Islet precursor cell (in vitro differentiated cells): ENCODE measurements at places on chromosomes 3 and 15.

DNA sequence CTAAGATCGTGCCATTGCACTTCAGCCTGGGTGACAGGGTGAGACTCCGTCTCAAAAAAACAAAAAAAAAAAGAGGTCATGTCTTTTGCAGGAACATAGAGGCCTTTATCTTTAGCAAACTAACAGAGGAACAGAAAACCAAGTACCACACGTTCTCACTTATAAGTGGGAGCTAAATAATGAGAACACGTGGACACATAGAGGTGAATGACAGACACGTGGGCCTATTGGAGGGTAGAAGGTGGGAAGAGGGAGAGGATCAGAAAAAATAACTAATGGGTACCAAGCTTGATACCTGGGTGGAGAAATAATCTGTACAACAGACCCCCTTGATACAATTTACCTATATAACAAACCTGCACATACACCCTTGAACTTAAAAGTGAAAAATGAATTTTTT is 401.4 kb upstream of the NAALADL2 start:
- DNase-seq, result no peak

DNA sequence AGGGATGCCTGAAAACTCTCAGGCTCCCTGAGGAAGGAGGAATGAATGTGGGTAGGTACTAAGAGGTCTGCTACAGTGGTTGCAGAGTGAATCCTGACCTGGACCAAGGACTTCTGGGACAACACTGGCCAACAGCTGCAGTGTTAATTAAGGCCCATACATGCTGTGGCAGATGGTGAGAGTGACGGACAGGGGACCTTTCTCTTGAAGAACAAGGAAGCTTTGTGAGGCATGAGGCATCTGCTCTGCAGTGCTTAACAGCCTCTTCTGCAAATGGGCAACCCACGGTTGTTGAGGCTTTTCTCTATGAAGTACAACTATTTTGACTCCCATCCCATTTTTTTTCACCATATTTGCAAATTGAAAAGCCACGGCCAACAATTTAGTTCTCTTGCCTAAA is 26.6 kb upstream of the ACAN start:
- DNase-seq, result no peak

DNA sequence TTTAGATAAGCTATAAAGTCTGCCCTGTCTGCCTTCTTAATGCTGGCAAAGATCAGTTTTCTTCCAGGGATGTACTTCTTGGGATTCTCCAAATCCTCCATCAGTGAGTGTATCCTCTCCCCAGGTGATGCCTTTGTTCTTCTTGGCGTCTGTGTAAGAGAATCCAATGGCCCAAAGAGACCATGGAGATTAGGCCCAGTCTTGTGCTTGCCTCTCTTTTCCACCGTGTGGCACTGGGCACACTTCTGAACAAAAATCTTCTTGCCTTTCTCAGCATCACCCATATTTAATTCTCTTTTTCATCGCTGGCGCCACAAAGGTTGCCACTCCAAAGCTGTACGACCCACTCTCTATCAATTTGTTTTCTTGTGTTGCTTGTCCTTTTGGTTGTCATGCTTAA is 32.2 kb upstream of the TAMM41 start:
- DNase-seq, result peak; percentile 50

DNA sequence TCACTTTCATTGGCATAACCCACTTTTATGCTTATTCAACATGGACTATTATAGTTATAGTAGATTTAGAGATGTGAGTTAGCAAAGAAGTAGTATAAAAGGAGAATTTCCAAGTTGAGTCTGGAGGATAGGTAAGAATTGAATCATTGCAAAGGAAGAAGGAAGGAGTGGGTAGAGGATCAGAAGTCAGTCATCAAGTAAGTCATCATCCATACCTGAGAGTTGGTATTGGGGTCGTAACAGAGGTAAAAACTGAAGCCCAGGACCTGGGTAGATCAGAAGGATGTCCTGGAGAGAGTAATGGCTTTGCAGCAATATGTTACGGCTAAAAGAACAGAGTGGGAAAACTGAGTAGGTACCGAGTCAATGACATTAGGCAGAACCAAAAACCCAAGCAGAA is 265.7 kb downstream of the SUCLG2 start:
- DNase-seq, result no peak

- no peak for DNase-seq
Measured at GRCh38 chr3:143676747-143677146, 171.5 kb downstream of the SLC9A9 start.

GRCh38 chr3:53384465-53385423 is 37.4 kb upstream of the DCP1A start:
- no peak for DNase-seq

GRCh38 chr15:70318594-70319465 is 221.1 kb upstream of the TLE3 start:
- no peak for DNase-seq

DNA sequence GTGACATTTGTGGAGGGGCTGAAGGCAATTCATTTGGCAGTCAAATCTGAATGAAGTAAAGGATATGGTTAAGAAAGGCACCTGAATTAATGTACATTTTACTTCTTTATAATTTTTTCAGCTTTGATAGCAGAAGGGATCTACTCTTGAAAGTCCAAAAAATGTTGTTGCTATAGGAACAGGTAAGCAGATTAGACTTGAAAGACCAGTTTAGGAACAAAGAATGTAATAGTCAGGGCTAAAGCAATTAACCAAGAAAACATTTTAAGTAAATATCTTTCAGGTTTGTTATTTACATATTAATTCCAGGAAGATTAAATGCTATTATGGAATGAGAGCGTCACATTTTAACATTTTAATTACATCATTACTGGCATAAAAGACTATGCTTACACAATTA is 1.1 kb downstream of the ATP13A4 start:
- no peak for DNase-seq

- peak; percentile 65 for DNase-seq
Measured at GRCh38 chr3:193520738-193521137, 34.0 kb downstream of the ATP13A4 start.

DNA sequence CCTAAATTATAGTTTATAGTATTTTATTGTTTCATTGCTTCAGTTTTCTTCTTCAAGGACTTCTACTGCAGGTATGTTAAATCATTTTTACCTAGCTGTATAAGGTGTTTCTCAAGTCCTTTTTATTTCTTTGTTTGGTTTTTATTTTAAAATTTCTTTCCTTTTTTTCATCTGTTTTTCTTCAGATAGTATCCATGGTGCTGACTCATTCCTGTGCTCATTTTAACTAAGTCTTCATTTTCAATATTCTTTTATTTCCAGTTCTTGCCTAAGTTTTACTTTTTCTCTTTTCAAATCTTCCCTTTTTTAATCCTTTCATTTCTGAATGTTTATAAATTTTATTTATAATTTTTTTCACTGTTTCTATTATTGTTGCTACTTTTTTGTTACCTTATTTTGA is 42.3 kb upstream of the STIMATE start:
- no peak for DNase-seq

DNA sequence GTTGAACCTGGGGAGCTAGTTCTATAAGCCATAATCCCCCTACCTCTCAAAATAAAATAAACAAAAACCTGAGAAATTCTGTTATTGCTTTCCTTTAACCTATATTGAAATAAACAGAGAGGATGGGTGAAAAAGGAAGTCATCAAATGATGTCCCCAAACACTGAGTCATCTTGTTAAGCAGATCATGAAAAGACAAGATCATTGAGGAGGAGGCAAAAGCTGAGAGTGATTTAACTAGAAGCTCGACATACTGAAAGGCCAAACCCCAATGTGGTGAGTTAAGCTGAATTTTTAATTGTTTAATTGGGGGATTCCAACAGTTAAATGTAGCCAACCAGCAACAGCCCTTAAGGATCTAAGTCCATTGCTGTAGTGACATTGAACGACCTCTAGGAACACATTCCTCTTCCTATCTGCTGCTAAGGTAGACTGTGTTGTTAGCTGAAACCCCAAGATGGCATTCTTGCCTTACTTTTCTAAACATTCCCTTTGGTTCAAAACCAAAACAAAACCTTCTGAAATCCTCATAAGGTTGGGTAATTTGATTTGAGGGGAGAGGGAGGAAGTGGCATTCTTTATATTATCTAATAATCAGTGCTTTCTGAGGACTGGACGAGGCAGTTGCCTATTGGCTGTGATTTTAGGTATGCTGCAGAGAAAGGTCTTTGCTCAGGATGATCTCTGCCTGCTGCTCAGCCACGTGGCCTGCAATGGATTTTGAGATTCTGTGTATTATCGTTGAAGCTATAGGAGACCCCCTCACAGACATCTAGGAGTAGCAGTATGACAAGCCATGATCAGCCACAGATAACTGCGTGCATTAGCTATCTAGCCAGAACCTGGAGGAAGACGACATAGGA is 62.7 kb upstream of the BNIP2 start:
- DNase-seq, result no peak

- no peak for DNase-seq
Measured at GRCh38 chr3:102177075-102177755, 257.6 kb upstream of the ZPLD1 start.

GRCh38 chr3:182414586-182414985 is 378.7 kb upstream of the ATP11B start:
- DNase-seq, result no peak

DNA sequence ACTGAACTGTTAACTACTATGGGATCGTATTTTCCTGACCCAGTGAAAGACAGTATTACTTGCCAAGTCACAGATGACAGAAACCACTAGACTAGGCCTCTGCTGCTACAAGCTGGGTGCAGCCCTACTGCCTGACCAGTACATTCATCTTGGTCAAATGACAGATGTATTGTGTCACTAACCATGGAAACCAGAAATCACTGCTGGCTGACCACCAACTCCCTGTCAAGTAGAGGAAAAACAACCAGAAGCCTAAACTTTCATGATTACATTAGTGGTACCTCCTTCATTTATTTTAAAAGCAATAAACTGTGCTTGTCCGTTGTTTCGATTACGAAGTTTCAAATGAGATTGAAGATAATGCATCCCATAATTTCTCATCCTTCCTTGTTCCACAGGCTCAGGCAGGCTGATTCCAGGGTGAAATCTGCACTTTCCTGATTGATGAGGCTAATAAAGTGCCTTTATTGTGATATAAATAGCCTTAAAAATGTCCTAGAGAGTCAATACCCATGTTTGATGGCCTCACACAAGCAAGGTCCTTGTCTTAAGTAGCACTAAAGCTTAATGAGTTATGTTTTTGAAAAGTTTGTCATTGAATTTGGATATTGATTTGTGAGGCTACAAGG is 309.7 kb downstream of the LSAMP start:
- peak; percentile 62 for DNase-seq

DNA sequence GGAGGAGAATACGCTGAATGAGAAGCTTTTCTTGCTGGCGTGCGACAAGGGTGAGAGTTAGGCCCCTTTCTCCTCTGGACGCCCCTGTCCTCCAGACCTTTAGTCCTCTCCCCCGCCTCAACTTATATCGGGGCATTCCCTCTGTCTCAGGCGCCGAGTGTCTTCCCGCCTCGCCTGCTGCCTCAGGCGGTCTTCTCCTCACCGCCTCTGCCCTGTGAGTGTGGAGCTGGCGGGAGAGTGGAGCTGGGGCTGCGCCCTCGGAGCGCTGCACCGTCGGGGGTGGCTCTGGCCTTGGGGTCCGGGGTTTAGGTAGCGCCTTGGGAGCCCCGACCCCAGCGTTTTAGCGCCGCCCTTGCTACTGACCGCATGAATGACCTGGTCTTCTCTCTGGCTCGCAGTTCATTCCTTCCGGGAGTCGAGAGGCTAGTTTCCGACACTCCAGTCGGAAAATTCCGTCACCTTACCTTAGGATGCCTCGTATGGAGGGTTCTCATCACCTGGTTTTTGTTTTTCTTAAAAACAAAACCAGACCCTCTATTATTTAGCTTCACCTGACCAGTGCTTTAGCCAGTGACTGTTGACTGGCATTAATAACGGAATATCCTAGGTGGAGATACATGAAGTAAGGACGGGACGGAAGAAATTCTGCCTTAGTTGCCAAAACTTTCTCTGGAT is 985 bp downstream of the TRPC1 start:
- DNase-seq, result peak; percentile 86

GRCh38 chr15:58293622-58294550 is 137.9 kb upstream of the LIPC start:
- no peak for DNase-seq

DNA sequence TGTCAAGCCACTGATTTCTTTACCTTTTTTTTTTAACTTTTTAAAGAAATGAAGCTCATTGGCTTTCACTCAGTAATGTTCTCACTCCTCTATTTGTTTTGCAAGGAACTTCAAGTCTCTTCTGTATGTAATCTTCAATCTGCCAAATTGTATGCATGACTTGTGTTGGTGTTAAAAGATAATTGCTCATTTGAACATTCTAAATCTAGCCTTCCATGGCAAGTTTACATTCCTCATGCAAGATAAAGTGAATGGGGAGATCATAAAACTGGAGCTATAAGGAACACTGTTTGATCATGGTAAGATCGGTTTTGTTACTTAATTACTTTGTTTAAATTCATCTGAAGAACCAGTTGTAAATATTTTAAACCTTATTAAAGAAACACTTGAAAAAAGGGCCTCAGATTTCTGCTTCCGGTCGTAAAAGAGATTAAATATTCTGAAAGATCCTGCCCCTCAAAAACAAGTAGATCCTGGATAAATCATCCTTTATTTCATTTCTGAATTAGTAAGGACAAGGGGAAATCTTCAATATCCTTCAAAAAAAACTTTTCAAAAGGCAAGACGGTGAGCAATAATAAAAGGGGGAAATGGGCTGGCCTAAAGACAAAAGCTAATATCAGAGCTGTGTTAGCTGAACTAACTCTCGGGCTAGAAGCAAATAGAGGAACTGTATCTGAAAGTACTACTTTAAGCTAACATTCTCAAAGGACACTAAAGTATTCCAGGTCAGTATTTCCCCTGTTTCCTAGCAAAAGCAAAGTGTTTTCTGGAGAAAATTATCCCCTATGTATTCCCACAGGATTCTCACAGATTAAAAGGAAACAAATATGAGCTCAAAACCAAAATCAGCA is 107.0 kb upstream of the ATP11B start:
- no peak for DNase-seq

DNA sequence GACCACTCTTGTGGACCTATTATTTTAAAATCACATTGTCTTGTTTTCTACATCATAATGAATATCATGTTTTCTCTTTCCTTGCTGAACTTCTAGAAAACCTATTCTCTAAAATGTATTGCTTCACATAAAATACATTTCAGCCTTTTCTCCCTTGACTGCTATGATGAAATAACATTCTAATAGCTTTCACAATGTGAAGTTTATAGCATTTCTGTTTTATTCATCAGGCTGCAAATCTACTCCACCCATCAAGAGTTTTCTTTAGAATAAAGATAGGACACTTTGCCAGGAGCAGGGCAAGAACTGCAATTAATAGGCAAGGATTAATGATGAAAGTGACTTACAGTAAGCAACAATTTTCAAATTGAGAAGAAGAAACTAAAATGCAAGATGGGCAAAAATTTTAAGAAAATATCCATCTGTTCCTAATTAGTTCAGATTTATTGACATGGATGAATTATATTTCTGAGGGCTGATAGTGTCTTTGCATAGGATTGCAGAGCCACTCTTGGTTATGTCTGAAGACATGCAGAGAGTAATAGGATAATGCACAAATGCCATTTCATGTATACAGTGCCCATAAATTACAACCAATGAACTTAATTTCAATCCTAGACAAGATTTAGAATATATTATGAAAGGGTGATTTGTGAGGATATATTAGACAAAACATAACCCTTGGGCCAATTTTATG is 21.7 kb downstream of the LEKR1 start:
- DNase-seq, result no peak
